Stimulated activated CD8-positive, alpha-beta memory T cell treated with anti-CD3 and anti-CD28 coated beads, Interleukin-7, amount 100 ng/mL, for 24 hours (primary cell): ENCODE measurements at places on chromosomes 5 and 9.

- DNase-seq = no peak
These were observed 596.0 kb downstream of the SEMA5A start for GRCh38 chr5:8949908-8950307.

DNA sequence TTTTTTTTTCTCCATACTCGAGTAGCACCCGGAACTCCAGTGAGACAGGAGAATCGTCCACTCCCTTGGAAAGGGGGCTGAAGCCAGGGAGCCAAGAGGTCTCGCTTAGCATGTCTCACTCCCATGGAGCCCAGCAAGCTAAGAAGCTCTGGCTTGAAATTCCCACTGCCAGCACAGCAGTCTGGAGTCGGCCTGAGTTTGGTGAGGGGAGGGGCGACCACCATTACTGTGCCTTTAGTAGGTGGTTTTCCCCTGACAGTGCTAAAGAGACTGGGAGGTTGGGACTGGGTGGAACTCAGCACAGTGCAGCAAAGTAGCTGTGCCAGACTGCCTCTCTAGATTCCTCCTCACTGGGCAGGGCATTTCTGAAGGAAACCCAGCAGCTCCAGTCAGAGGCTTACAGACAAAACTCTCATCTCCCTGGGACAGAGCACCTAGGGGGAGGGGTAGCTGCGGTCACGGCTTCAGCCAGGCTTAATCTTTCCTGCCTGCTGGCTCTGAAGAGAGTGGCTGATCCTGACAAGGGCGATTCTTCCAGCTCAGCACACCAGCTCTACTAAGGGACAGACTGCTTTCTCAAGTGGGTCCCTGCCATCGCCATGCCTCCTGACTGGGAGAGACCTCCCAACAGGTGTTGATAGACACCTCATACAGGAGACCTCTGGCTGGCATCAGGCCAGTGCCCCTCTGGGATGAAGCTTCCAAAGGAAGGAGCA is 414.5 kb upstream of the ZNF608 start:
- DNase-seq = no peak

GRCh38 chr9:76886318-76886717 is 19.6 kb downstream of the PRUNE2 start:
- no peak for DNase-seq

DNA sequence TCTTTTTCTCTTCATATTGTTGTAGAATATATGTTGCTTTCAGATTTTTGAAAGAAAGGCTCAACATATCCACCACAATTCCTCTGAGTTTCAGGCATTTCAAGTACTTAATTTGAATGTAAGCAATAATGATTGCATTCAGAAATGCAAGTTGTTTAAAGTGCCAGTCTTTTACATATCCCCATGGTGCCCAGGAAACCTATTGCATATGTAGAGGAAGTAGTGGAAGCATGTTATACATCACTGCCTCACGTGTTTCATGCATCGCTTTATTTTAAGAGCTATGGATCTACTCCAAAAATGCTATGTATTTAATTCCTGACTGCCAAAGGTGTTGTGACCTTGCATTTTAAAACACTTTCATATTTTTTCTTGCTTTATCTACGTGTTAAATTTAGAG is 28.1 kb downstream of the CPEB4 start:
- no peak for DNase-seq

GRCh38 chr5:10489810-10490426 is 48.2 kb downstream of the ROPN1L start:
- no peak for DNase-seq

DNA sequence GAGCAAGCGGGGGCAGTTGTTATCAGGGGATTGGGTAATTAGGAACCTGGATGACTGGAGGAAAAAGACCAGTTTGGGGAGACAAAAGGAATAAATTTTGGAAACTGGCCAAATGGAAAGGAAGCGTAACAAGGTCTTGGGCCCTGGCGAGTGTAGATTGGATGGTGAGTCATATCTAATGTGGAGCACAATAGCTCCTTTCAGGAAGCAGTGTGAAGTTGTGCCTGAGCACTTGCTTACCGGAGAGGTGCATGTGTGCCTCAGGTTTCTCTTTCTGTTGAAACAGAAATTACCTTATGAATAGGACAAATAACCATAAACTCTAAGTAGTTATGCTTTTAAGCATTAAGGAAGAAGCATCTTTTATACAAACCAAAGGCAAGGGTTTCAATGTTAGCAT is 176.4 kb downstream of the KIF4B start:
- DNase-seq = no peak

DNA sequence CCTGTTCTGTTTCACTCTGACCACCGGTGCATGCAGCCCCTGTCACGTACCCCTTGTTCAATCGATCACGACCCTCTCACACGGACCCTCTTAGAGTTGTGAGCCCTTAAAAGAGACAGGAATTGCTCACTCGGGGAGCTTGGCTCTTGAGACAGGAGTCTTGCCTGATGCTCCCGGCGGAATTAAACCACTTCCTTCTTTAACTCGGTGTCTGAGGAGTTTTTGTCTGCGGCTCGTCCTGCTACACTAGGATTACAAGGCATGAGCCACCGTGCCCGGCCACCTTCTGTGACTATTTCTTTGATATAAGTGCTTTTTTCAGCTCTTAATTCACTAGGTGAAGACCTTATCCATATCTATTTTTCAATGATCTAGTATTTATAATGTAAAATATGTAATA is 167.5 kb downstream of the TTC39B start:
- DNase-seq = no peak
